ENCODE measurements at places on chromosomes 3 and 15.
A peak's percentile ranks its signal among the peaks of the same experiment; 100 is the strongest.

GRCh38 chr3:127734754-127735473, 62.2 kb downstream of the ABTB1 start:
- peak; percentile 24 for DNase-seq

DNA sequence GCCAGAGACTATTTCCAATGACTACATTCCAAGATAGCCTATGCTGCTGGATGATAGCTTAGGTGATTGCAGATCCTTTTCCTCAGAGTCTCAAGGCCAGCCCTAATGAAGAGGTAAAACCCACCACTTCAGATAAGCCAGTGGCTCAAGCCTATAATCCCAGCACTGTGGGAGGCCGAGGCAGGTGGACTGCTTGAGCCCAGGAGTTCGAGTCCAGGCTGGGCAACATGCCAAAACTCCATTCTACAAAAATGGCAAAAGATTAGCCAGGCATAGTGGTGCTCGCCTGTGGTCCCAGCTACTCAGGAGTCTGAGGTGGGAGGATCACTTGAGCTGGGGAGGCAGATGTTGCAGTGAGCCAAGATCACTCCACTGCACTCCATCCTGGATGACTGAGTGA, 495.3 kb downstream of the ZIC1 start:
- no peak for DNase-seq

GRCh38 chr15:80911821-80912220, 77.8 kb downstream of the MESD start:
- DNase-seq = no peak

DNA sequence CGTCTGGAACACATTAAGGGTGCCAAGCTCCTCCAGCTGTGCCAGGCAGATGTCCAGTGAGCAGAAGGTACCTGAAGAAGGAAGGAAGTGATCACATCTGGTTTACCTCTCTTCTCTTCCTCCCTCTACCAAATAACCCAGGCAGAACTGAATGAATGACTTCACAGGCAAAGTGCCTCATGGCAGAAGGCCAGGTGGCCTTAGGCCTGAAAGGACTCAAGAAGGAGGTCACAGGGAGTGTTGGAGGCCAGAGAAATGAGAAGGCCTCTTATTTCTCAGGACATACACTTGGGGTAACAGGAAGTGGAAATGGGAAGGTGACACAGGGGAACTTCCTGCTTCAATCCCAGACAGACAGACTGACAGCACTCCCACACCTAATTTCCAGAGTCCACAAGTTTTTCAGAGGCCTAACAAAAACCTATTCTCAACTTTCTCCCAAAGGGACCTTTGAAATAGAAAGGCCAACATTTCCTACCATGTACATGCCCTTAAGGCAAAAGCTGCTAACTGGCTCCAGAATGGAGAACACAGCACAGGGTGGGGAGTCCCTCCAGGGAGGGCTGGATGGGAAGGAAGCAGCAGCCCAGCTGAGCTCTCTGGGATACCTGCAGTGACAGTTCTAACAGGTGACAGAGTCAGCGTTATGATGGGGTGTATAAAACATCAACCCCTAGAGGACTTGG, 17.6 kb upstream of the SIN3A start:
- no peak for DNase-seq

DNA sequence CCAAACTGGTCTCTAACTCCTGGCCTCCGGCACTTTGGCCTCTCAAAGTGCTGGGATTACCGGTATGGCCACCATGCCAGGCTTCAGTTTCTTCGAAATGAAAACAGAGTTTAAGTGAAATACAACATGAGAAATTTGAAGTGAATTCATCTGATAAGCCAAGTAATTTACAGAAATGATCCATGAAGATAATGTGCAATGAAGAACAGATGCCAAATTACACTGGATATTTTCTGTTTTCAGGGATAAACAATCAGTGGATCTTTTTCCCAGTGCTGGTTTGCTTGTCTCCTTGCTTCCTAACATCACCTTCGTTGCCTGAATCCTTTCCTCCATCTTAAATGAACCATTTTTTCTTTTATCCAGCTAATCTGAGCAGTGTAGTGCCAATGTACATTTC, 46.2 kb upstream of the SUCLG2 start:
- DNase-seq = no peak

DNA sequence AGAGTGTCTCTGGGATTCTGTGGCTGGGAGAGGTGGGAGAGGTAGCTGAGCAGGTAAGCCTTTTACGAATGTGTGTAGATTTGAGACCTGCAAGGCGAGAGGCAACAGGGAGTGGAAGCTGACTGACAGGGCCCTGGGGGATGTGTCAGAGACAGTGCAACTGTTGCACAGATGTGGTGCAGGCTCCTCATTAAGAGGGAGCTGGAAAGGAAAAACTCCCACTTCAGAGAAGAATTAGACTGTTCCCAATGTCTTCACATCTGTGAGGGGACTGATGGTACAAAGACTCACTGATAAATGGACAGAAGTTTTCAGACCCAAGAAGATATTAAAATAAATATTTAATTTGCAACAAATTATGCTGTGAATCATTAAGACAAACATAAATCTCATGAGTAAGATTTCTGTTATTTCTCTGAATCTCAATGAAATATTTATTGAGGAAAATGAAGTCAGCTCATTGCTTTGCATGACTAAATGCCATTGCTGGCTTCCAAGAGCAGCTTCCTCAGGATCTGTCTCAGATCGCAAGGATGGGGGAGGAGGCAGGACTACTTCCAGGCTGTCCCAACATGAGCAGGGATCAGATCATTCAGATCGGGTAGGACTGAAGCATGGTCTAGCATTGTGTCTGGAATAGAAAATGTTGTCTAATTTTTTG, 127.3 kb upstream of the ROPN1 start:
- DNase-seq = no peak

DNA sequence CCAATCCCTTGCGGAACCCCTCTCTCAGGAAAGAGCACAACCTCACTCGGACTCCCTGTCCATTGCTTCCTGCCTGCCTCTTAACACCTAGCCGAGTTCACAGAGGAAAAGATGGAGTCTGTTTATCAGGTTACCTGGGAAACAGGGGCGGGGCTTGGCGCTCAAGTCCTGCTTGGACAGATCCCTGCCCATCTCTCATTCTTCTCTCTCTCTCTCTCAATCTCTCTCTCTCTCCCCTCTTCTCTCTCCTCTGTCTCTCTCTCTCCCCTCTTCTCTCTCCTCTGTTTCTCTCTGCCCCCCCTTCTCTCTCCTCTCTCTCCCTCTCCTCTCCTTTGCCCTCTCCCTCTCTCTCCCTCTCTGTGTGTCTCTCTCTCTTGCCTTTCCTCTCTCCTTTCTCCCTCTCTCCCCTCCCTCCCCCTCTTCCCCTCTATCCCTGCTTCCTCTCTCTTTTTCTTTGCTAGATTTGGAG, at the start of gene EFHB:
TSS of gene EFHB (minus strand) at position 120 of the 469 bp plus-strand sequence. CDS start 199 bp downstream, outside the sequence.
- no peak for DNase-seq

DNA sequence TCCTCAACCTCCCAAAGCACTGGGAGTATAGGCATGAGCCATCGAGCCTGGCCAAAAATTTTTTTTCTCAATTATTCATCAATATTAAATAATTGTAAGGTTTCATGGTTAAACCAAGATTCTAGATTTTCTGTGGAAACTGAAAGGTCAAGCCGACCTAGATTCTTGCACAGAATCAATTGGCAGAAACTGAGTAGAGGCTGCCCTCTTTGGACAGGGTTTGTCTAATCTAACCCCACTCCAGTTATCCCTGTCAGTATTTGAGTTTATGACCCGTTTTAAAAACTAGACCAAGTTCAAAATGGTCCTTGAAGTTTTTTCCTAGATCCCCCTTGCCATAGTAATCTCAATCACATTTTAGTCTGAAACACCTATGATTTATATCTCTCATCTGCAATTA, 8.6 kb upstream of the ADAM10 start:
- no peak for DNase-seq

- no peak for DNase-seq
Measured at GRCh38 chr3:154977666-154978065, 102.5 kb upstream of the MME start.

DNA sequence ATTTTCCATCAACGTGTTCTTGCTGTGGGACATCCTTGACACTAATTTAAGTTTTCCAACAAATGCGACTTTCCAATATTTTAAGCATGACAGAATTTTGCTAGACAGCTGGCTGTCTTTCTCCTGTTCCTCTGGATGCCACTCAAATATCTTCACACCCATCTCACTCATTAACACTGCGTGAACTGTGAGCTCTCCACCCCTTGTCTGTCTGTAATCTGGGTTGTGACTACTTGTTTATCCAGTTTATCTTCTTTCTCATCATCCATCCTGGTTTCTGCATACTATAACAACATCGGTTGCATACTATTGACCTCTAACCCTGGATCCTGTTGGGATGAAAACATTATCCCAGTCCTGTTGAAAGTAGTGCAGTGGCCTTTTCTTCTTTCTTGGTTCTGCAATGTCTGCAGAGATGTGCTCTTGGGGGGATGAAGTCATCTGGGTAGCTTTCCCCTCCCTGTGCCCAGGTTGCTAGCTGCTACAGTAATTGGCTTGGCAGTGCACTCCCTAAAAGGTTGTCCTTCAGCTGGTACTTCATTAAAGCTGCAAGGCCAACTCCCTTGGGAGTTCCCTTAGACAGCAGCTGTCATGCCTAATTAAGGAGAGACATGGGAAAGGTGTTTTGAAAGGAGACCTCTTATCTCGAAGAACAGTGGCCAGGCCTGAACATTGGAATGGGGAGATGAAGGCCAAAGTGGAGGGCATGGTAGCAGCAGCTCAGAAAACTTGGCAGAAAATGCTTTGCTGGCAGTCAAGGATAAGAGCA, 24.7 kb downstream of the KAT2B start:
- no peak for DNase-seq

DNA sequence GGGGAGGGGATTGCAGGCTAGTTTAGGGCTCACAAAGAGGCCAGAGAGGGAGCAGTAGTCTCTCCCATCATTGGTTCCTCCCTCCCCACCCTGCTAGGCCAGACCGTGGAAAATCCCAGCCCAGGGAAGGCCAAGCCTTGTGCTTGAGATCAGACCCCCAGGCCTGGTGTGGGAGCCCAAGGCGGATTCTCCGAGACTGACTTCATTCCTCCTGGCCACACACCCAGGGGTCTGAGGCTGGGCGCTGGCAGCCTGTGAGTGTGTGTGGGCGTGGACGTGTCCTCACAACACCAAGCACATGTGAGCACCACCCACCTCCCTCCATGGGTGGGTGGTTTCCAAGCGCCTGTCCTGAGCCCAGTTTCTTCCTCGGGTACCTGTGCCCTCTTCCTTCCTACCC, 4.1 kb downstream of the LOXL1 start:
- DNase-seq = no peak

- no peak for DNase-seq
Measured at GRCh38 chr3:186746008-186746407, 28.8 kb downstream of the KNG1 start.

- DNase-seq = no peak
Measured at GRCh38 chr3:177306252-177306651, 109.0 kb upstream of the TBL1XR1 start.

DNA sequence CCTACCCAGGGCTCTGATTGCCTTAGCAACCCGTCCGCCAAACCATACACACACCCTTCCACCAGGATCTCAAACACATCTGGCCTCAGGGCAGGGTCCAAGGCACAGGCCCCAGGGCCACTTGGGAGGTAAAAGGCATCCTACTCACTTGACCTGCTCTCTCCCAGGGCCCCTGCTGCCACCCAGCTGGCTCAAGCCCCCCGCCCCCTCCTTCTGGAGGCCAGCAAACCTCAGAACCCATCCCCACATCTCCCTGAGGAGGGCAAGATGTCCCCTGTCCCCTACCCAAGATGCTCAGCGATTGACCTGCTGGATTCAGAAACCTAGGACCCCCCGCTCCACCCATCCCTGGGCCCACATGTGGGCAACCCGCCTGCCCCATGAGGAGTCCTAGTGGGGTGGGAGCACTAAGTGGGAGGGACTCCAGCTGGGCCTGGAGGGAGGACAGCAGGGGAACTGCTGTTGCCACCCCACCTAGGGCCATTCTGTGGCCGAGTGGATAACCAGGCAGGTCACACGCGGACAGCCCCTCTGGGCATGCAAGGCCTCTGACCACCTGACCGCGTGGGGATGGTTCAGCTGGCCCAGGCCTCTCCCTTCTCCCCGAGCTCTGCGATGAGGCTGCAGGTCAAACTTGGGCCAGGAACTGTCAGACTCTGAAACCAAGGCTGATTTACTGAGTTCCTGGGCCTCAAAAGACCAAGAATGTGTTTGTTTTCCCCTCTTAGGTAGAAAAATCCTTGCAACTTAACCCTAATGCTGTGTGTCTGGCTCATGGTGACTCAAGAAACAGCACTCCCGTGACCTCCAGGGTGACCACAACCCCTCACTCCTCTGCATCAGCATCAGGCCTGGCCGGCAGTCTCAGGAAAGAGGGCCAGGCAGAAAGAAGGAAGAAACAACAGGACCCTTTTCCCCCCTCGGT, 4.2 kb downstream of the MFGE8 start:
- DNase-seq = no peak

GRCh38 chr3:188124184-188124583, 29.8 kb upstream of the LPP start:
- DNase-seq = no peak

GRCh38 chr3:160390565-160391138, 8.4 kb downstream of the IFT80 start:
- DNase-seq = no peak

DNA sequence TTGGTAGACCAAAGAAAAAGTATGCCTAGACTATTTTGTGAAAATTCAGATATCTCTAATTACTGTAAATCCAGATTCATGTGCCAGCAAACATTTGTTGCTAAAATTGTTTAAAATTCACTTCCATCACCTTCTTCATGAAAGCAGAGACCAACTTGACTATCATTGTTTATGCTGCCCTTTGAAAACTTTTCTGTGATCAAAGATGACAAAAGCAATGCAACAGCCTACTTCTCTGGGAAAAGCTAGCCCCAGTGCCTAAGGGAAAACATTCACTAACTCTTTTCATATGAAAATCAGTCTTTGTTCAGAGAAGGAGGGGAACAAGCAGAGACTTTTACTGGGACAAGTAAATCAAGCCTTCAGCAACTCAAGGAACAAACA, 178.0 kb upstream of the P2RY1 start:
- no peak for DNase-seq

DNA sequence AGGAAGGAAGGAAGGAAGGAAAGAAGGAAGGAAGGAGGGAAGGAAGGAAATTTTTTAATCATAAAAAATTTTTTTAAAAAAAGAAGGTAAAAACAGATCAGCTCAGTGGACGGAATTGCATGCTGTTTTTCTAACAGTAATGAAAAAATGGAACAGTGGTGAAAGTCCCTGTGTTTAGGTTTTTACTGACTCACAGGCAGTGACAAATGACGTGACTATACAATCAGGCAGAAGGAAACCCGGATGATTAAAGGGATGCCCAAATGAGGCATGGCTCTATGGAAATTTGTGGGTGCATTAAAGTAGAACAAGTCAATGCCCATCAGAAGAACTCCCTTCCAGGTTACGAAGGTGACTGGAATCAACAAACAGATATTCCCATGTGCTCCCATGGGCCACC, 135.0 kb downstream of the IMPG2 start:
- no peak for DNase-seq

GRCh38 chr3:37491343-37491742, 317.0 kb upstream of the LRRFIP2 start:
- DNase-seq = no peak

- no peak for DNase-seq
Measured at GRCh38 chr15:90090226-90090848, 11.9 kb downstream of the IDH2 start.
